ENCODE measurements at places on chromosomes 7 and 10. TPM values are rescaled to one million over a fixed set of nuclear protein-coding genes. Genes with fewer than 3 reads are reported as not detected.

The FOXP2 gene
- total RNA-seq: 36.0 TPM

The PNLIPRP3 gene
- not detected for total RNA-seq

The UPK3BL2 gene
- 10.3 TPM for total RNA-seq

The MOGAT3 gene
- not detected for total RNA-seq

The OR2A12 gene
- total RNA-seq: not detected

The KLHDC10 gene
- total RNA-seq: 87.3 TPM

The ACSM6 gene
- total RNA-seq: not detected

The CYP2C19 gene
- not detected for total RNA-seq

The CUZD1 gene
- 2.8 TPM for total RNA-seq

The HHEX gene
- total RNA-seq: 0.63 TPM

The MTPN gene
- total RNA-seq: 141 TPM

The HABP2 gene
- not detected for total RNA-seq

The ZNF394 gene
- 24.1 TPM for total RNA-seq

The PHF14 gene
- total RNA-seq: 326 TPM

The SPDYE6 gene
- total RNA-seq: not detected

The CYP2C9 gene
- not detected for total RNA-seq

The NEURL1 gene
- total RNA-seq: 44.4 TPM

The ETV1 gene
- 68.2 TPM for total RNA-seq

The DGKI gene
- total RNA-seq: 201 TPM

The LRGUK gene
- 11.3 TPM for total RNA-seq

The ASAH2B gene
- 12.2 TPM for total RNA-seq

The PIP gene
- not detected for total RNA-seq

The ADAM22 gene
- 121 TPM for total RNA-seq

Measured in parietal lobe (tissue), 2 donors.